ENCODE measurements at places on chromosomes 11 and 22. TPM values are rescaled to one million over a fixed set of nuclear protein-coding genes. Genes with fewer than 3 reads are reported as not detected.

RGL4 gene
- total RNA-seq = not detected

C11orf42 gene
- total RNA-seq = not detected

THAP12 gene
- total RNA-seq = 23.1 TPM

RIC3 gene
- 13.7 TPM for total RNA-seq

Data from heart right ventricle (tissue), 16 donors.